Stimulated activated CD8-positive, alpha-beta memory T cell treated with anti-CD3 and anti-CD28 coated beads, Interleukin-7, amount 100 ng/mL, for 24 hours (primary cell): ENCODE measurements at places on chromosomes 5 and 9.

GRCh38 chr9:108244686-108245085 lies 611.1 kb downstream of the ACTL7B start:
- no peak for DNase-seq

DNA sequence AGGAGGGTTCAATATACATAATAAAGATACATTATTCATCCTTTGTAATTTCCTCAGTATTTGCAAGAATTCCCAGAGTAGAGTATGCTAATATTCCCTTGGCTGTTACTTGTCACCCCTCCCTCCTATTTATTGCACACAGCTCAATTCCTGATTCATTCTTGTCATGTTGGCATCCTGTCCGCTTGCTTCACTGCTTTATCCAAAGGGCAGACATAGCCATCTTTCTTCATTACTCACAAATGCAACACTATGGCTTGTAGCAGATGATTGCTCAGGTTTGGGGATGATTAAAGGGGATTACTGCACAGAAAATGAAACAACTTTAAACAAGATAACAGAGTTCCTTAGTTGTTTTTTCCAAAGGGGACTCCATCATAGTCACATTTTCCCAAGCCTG lies 1.2 kb upstream of the IL33 start:
- DNase-seq = no peak

GRCh38 chr5:111968459-111968858 lies 211.5 kb upstream of the NREP start:
- DNase-seq = no peak

DNA sequence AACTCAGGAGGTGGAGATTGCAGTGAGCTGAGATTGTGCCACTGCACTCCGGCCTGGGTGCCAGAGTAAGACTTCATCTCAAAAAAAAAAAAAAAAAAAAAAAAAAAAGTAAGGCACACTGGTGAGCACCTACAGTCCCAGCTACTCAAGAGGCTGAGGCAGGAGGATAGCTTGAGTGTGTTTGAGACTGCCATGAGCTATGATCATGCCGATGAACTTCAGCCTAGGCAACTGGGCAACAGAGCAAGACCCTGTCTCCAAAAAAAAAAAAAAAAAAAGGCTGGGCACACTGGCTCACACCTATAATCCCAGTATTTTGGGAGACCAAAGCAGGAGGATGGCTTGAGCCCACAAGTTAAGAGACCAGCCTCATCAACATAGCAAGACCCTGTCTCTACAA lies 20.3 kb downstream of the UIMC1 start:
- DNase-seq = no peak

- no peak for DNase-seq
Measured at GRCh38 chr5:64788156-64788555, 19.4 kb downstream of the CWC27 start.

DNA sequence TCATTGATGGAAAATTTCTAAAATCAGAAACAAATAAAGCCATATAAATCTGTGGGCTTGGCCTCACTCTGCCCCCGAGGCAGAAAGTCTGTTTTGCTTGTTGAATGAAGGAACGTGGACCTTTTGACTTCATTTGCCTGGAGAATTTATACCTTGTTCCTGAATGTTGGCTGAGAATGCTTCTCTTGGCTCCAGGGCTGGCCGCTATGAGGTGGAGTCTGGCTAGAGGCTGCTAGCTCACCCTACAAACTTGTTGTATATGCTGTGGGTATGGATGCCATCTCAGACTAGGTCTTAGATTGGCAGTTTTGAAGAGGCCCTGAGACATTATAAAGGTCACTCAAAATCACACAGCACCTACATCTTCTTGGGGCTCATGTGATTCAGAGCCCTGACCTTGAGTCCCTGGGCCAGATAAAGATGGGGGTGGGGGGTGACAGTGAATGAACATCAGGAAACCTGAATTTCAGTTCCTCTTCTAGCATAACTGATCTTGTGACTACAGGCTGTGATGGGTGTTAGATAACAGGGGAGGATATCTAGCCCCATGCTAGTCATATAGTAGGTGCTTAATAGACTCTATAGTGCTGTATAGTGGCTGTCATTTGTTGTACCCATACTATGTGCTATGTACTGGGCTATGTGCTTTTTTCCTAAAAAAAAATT lies 2.8 kb downstream of the GM2A start:
- DNase-seq = no peak

GRCh38 chr5:172498431-172499129 lies 44.3 kb upstream of the SH3PXD2B start:
- DNase-seq = no peak

DNA sequence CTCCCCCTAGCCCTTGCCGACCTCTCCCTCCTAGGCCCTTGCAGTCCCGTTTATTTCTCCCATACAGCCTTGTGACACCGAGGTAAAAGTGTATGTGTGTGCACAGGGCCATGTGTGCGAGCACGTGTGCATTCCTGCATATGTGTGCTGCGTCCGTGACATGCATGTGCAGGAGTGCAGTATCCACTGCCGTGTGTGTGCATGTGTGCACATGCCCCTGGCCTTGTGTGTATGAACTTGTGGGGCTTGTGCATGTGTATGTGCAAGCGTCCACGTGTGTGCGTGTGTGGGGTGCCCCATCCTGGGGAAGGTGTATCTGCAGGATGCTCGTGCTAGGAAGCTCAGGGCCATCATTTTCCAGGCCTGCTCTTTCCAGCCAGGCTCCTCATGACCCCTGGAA lies 6.6 kb downstream of the AK1 start:
- DNase-seq = no peak

GRCh38 chr9:137673886-137674285 lies 55.1 kb downstream of the EHMT1 start:
- no peak for DNase-seq

- no peak for DNase-seq
Measured at GRCh38 chr5:67065237-67065636, 131.4 kb downstream of the CD180 start.

GRCh38 chr5:133354323-133355185 lies 257.8 kb downstream of the FSTL4 start:
- DNase-seq = no peak

DNA sequence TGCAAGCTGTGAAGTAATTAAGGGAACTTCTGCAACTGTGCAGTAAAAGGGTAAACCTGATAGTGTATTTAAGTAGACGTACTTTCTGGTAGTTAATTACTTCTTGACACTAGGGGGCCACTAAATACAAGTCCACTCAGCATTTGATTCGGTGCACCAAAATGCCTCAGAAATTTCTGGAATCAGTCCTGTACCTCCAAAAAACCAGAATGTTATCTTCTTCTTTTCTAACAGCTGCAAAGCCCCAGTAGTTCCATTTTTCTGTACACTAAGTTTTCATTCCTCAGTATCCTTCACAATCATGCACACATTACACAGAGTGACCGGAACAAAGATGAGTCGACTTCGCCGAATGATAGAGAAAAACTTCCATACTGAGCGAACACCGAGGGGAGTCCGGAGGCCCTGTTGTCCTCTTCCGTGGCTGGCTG lies 484 bp downstream of the GFM2 start:
- no peak for DNase-seq

- DNase-seq = no peak
Measured at GRCh38 chr9:105070176-105070575, 142.2 kb upstream of the ABCA1 start.

DNA sequence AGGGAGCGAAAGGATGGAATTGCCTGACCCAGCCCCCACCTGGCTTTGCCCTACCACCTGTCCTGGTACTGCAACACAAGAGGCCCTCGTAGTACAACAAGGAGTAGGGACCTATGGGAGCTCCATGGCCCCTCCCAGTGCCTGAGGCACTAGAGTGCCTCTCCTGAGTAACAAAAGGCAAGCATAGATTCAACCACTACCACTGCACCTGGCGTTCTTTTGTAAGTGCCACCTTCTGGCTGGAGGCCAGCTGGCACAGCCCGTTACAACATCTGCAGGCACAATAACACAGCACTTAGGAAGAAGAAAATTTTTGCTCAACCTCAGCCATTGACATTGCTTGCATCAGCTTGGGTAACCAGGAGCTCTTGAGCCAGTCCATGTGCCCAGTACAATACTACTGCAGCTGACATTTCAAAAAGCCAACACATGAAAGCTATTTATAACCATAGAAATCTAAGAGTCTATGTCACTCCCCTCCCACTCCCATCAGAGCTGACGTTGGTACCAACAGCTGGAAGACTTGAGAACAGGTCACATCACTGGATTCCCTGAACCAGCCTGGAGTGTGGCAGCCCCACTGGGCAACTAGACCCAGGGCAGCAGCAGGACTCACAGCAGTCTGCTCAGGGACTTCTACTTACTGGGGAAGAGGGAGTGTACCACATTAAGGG lies 17.7 kb upstream of the FAM174A start:
- no peak for DNase-seq

GRCh38 chr5:138632900-138633489 lies 57.8 kb upstream of the HSPA9 start:
- no peak for DNase-seq

DNA sequence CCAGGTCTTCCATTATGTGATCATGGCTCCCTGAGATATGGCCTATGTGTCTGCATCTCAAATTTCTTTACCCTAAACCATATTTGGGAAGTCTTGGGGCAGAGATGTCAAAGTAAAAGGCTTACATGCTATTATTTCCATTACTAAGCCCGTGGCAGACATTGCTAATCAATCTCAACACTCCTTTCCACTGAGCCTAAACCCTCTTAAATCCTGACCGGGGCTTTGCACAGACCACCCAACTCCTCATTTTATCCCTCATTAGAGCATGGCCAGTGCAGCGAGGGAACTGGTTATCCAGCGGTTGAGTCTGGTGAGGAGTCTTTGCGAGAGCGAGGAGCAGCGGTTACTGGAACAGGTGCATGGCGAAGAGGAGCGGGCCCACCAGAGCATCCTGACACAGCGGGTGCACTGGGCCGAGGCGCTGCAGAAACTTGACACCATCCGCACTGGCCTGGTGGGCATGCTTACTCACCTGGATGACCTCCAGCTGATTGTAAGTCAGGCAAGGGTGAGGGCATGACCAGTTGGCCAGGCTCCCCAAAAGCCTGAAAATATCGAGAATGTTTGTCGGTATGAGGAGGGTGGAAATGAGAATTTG lies 11.0 kb downstream of the BSPRY start:
- no peak for DNase-seq

DNA sequence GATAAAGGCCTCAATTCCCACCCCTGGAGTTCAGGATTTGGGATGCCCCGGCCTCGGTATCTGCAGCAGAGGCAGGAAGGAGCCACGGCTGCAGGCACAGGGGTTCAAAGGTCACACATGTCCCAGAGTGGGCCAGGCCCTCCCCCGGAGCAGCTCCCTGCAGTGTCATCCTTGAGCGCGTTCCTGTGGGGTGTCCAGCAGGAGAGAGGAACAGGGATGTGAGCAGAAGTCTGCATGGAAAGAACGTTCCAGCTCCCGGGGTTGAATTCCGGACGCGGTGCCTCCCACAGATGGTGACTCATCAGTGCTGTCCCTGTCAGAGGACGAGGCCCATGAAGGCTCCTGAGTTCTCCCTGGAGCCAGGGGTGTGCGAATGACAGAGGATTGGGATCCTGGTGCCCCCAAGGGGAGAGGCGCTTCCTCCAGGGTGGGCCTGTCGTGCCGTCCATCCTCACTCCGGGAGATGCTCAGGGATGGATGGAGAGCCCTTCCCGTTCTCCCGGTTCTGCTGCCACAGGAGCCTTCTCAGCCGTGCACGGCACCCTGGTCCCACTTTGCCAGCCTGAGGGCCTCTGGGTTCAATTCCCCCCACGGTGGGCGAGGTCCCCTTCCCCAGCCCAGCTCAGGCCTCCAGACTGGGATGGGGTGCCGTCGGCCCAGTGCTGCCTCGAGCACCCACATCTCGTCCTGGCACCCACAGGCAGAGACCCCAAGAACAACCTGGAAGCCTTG lies 3.1 kb downstream of the LCN1 start:
- no peak for DNase-seq

DNA sequence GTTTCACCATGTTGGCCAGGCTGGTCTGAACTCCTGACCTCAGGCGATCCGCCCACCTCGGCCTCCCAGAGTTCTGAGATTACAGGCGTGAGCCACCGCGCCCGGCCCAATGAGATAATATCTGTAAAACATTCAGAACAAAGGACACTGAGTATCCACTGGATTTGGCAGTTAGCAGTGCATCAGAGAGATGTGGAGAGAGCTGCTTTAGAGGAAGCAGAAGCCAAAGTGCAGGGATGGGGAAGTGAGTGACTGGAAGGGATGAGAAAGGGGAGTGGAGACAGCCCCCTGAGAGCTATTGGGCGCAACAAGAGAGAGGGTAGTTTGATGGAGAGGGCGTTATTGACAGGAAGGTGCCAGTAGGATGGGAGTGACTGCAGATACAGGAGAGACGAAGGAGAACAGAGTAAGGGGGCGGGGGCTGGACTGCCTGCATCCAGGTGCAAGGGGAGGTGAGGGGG lies 157.5 kb upstream of the SHB start:
- DNase-seq = no peak

GRCh38 chr5:44568519-44568918 lies 179.3 kb upstream of the FGF10 start:
- no peak for DNase-seq

DNA sequence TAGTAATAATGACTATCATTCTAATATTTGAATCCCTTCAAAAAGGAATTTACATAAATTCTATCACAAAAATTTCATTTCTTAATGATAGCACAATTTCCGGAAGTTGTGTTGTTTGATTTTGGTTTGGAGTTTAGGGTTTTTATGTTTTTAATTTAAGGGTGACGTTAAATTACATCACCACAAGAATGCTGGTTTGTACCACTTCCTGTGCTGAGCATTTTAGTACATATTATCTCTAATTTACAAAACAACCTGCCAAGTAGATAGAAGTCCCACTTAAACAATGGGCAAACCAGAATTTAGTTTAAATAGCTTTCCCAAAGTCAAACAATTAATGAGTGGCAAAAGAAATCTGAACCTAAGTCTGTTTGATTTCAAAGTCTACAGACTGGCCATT lies 63.4 kb downstream of the DENND1A start:
- no peak for DNase-seq
